SW480 (cell line): ENCODE measurements at places on chromosomes 13 and 19.

DNA sequence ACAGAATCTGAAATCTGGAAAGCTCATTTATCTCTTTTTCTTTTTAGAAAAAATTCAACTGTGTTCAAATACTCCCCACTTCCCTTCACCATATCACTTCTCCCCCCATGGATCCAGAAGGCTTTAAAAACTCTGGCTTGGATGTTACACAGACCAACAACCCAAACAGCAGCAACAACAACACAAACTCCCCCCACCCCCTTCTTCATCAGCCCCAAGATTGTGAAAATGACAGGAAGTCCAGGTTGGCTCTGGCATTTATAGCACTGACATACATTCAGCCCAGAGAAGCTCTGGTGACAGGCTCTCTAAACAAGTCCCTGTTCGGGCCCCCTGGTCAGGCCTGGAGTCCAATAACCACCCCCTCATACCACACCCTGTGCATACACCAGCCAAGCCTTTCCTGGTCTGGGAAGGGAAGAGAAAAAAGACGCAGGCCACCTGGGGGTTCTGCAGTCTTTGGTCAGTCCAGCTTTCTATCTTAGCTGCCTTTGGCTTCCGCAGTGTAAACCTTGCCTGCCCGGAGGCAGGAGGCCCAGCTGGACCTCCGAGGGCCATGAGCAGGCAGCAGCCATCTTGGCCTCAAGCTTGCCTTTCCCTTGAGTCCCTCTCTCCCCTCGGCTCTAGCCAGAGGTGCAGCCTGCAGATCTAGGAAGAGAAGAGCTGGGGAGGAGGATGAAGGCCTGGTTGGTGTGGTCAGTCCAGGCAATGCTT, 6.8 kb downstream of the CDX2 start:
- DNase-seq: peak; percentile 74

DNA sequence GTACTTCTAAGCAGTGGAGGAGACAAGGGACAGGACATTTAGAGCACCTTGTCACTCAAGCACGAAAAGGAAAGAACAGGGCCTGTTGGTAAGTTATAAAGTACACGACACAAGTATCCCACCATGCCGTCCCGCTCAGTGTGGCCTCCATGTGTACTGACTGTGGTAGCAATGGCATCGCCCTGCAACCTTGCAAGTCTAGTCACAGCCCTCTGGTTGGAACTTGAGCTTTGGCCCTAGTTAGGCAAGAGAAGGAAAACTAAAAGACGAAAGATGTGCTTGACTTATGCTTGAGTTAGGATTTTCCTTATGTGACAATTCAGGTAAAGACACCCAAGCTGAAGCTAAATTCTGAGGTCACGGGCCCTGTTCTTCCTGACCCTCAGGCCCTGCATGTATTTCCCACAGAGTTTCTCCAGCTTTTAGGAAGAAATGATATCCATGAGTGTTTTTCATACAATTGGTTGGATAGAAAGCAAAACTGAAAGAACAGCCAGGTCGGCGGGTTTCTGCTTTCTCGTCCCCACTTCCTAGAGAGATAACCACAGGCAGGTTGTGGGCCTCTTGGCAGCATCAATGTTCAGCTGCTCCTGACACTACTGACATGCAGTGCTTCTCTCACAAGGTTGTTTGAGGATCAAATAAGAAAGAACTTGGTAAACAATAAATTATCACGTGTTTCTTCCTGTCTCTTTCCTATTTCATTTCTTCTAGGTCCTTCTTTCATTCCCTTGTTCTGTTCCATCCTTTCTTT, 216.2 kb downstream of the IRS2 start:
- no peak for DNase-seq

DNA sequence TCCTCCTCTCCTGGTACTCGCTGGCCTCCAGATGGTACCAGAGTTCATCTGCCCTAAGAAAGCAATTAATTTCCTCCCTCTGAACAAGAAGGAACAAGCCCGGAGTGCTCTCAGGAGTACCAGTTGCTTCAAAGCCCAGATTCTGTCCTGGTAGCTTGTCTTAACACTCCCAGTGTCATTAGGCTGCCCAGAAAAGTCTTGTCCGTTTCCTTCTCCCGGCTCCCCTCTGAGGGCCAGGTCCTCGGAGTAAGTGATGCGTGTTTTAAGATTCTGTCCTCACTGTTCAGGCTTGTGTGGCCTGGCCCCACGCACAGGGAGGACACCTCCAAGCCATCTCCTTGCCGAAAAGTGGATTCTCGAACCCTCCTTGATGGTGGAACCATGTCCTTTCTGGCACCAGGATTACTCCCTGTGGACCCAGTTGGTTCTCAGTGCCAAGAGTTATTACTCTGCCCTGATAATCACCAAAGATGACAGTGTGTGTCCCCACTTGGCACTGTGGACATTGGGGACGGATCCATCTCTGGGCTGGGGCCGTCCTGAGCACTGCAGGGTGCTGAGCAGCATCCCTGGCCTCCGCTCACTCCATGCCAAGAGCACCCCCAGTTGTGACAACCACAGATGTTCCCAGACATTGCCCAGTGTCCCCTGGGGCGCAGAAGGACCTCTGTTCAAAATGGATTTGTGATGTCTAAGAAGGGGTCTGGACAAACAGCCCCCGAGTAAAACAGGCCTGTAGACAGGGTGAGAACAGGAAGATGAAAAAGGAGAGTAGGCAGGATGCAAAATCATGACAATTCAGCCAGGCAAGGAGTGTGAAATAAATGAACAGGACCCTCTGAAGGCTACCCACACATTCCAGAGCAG, 52.4 kb downstream of the RFX2 start:
- no peak for DNase-seq

DNA sequence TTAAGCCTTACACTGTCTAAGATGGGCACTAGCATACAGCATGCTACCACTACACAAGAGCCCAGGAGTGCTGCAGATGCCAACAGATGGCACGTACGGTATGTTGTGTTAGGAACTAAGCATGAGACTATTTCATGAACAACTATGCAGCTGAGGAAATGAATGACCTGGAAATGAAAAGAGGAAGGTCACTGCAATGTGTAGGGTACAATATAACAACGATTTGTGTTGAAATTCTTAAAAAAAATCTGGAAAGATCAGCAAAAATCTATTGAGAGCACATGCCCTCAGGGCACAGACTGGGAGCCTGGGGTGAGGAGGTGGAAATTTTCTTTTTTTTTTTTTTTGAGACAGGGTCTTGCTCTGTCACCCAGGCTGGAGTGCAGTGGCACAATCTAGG, 14.4 kb downstream of the HAUS8 start:
- DNase-seq: no peak

GRCh38 chr13:20873348-20873747, 29.2 kb downstream of the XPO4 start:
- DNase-seq: peak; percentile 13

DNA sequence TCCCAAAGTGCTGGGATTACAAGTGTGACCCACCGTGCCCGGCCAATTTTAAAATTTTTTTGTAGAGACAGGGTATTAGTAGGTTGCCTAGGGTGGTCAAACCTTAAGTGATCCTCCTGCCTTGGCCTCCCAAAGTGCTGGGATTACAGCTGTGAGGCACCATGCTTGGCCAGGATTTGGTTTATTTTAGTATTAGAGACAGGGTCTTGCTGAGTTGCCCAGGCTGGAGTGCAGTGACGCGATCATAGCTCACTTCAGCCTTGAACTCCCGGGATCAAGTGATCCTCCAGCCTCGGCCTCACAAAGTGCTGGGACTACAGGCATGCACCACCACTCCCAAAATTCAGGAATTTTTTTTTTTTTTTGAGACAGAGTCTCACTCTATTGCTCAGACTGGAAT, 5.4 kb upstream of the ZNF414 start:
- DNase-seq: no peak
